ENCODE measurements at places on chromosomes 2 and 18. TPM values are rescaled to one million over a fixed set of nuclear protein-coding genes. Genes with fewer than 3 reads are reported as not detected.

DNA sequence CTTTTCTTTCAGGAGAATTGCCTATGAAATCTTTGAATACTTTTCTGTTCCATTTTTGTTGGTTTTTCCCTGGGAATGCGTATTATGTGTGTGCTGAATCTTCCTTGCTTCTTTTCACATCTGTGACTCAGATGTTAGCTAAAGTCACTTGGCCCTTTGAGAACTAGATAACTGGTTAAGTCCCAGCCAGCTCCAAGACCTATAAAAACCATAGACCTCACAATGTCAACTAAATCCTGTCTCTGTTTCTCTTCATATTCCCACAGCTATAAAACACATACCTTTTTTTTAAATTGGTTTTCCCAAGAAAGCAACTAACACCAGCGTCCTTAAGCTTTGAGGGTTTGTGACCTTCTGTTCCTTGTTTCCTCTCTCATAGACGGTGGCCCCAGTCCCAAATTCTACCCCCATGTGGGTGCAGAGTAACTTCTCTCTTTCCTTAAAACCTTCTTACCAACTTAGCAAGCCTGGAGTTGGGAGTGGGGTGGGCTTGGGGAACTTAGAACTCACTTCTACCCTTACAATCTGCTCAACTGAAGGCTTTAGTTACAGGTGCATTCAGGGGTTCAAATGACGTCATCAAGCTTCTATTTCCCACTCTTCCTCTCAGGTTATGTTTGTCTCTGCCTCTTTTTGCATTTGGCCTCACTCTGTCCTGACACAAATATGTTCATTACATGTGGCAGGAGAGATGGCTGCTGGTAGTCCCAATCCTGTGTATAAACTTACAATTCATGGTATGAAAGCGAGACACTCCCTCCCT, 58.1 kb upstream of the TGIF1 start:
- no peak for DNase-seq

- DNase-seq, result no peak
These were observed 270.5 kb downstream of the ACTR3 start for GRCh38 chr2:114160263-114160981.

- no peak for DNase-seq
These were observed 16.2 kb downstream of the EPB41L3 start for GRCh38 chr18:5527603-5528002.

DNA sequence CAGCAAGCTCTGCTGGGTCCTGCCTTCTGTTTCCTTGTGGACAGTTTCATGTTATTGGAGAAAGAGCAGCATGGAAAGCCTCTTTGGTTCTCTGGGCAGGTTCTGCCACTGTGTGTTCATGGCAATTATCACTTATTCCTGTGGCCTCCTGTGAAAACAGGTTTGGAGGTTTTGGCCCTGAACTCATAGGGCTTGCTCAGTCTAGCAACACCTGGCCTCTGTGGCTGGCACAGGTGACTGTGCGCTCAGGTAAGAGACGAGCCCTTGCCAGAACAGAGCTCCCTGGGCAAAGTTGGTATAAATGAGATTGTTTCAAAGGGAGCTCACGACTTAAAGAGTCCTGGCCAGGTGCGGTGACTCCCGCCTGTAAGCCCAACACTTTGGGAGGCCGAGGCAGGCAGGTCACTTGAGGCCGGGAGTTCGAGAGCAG, 5.7 kb downstream of the CEP68 start:
- no peak for DNase-seq

DNA sequence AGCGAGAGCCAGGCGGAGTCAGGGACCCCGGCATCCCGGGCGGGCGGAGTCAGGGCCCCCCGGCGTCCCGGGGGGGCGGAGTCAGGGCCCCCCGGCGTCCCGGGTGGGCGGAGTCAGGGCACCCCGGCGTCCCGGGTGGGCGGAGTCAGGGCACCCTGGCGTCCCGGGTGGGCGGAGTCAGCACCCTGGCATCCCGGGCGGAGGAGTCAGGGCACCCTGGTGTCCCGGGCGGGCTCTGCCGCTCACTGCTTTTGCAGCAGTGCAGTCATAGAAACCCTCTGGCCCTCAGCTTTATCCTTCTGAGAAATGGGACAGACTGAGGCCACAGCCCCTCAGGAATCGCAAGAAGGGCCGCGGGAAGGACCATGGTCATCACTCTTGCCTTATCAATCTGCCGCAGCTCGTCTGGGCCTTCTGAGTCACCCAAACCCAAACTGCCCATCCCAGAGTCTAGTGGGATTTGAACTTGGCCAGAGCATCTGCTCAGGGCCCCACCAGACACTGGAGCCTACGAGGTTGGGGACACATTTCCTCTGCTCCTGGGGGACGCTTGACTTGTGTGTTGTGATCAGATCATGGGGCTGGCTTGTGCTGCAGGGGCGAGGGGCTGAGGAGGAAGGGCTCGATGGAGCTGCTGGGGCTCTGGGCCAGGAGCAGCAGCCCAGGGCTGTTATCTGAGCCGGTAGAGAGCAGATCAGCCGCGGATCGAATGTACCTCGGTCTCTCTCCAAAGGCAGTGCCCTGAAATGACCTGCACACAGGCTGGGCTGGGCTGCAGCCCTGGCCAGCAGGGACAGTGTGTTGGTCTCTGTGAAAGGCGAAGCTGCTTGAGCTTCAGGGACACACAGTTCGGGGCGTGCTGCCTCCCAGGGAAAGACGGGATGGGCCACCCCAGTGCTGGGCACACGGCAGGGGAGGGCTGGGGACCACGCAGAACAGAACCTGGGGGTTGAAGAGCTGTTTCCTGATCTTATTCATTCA, 290.1 kb upstream of the HDAC4 start:
- no peak for DNase-seq

GRCh38 chr2:58633613-58634365, 392.7 kb upstream of the FANCL start:
- peak; percentile 78 for DNase-seq

Gene BMP10
- not detected for total RNA-seq

All from glomerular endothelial cell (primary cell).